Hippocampal formation (tissue), 2 donors: ENCODE measurements at places on chromosomes 2 and 18.

DNA sequence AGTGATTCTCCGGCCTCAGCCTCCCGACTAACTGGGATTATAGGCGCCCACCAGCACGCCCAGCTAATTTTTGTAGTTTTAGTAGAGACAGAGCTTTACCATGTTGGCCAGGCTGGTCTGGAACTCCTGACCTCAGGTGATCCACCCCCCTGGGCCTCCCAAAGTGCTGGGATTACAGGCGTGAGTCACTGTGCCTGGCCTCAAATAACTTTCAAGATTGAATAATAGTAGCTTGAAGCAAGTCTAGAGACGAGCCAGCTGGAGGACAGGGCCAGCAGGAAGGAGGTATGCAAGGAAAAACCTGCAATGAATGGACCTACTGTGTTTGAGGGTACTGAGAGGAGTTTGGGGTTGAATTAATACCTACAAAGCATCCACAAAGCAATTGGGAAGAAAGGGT, 87.5 kb downstream of the MSH2 start:
- DNase-seq, result no peak

DNA sequence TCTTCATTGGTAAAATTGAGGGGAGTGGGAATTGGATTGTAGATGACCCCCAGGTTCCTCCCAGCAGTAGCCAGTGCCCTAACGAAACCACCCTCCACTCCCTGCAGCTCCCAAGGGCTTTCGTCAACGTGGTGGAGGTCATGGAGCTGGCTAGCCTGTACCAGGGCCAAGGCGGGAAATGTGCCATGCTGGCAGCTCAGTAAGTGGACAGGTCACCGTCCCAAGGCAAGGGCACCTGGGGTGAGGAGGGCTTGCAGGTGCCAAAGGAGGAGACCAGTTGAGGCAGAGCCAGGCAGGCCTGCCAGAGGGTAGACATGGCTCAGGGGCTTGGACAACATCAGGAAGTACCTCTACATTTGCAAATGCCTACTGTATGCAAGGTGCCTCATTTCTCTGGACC, 122.6 kb upstream of the PPP1CB start:
- DNase-seq, result no peak

DNA sequence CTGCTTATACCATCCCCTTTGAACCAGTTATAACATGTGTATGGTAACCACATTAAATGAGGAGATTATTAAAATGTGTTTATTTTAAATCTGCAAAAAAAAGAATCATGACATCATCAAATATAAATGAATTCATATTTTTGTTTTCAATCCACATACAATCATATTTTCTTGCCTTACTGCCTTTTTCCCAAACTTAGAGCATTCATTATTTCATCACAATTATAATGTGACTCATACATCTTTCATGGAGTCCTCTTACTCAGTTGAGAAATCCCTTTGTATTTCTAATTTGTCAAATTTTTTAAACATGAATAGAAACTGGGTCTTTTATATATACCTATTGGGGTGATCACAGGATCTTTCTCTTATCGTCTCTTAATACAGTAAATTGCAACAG, 909.6 kb downstream of the DSC3 start:
- no peak for DNase-seq

DNA sequence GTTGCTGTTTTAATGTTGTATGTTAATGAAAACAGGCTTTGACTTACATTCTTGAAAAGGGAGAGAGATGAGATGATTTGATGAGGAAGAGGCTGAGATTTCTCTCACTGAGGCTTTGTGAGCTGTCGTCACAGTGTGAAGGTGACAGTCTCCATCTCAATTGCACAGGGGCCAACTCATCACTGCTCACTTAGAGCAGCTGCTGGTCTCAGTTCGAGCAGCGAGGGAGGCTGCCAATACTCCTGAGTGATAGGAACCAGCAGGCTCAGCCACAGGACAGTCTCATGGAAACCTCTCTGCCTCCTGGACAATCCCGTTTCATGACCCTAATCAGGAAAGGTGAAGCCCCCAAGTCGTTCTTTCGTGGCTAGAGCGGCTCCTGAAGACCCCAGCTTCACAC, 170.7 kb upstream of the SOX11 start:
- DNase-seq, result no peak

GRCh38 chr2:16323126-16323520, 342.5 kb downstream of the CYRIA start:
- DNase-seq, result no peak

DNA sequence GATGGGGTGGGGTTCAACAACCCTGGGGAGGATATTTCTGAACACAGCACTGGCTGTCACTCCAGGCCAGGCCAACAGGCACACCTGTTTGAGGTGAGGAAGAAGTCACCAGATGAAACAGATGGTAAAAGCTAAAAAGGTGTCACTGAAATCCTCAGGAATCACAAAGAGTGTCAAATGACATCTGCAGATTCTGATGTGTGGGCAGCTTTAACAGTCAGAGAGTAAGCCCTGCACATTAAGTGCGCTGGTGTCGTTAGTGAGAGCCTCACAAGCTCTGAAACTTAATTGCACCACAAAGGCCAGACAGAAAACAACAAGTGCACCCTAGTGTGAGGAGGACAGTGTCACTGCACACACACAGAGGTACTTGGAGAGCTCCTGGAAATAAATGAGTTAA, 13.6 kb downstream of the FLACC1 start:
- no peak for DNase-seq

- DNase-seq, result no peak
These were observed 36.3 kb downstream of the MOGAT1 start for GRCh38 chr2:222707689-222708273.

DNA sequence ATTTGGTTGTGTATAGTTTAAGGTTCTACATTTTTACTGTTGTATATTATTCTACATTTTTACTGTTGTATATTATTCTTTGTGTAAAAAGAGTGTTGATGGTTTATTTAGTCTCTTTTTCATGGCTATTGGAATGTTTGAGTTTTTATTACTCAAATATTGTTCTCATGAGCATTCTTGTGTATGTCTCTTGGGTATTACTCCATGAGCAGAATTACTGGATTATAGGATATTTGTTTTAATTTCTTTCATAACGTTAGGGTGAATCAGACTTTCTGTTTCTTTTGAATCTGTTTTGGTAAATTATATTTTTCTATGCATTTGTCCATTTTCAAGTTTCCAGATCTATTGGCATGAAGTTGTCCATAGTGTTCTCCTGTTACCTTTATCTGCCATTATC, 111.6 kb downstream of the DYNAP start:
- no peak for DNase-seq

- DNase-seq, result no peak
These were observed 117.2 kb downstream of the COL6A3 start for GRCh38 chr2:237296756-237297155.

- DNase-seq, result no peak
These were observed 74.1 kb downstream of the ATP8B1 start for GRCh38 chr18:57728941-57729511.

- peak; percentile 29 for DNase-seq
These were observed 112.1 kb downstream of the PLB1 start for GRCh38 chr2:28607730-28608499.

GRCh38 chr2:234823196-234823876, 128.5 kb upstream of the SH3BP4 start:
- no peak for DNase-seq

GRCh38 chr2:28068088-28068487, 177.6 kb downstream of the BABAM2 start:
- DNase-seq, result no peak

DNA sequence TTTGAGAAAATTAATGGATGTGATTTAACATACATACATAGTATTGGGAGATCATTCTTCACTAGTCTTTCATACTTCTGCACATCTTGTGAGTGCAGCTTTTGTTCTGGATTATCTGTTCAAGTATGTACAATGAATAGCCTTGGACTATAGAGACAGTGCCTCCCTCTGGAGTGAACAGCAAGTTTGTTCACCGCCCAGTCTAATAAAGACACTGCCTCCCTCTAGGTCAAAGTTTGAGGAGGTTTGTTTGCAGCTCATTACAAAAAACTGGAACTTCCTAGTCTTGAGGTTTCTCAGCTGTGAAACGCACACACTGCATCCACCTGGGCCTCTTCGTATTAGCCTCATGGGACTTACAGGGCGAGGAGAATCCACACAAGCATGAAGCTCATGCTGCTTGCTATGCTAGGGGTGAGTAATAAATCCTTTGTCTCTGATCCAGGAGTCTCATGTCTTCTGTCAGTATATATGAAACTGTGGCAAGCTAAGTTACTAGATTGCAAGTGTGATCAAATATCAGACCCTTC, 26.0 kb upstream of the LAPTM4A start:
- no peak for DNase-seq

DNA sequence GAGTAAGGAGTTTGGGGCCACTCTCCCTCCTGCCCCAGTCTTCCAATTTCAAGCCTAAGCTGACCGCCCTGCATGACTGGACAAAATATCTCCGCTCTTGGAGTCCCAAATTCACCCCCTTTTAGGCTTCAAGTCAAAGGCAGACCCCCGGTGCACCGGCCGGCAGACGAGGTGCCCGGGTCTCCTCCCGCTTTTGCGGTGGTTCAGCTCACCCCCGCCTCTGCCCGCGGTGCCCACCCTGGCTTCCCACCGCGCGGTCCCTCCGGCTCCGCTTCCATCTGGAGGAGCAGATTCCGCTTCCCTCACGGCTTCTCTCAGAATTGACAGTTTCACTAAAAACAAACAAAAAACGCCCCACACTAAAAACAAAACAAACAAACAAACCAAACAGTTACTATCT, 56.5 kb downstream of the SERPINB8 start:
- DNase-seq, result no peak
